ENCODE measurements at places on chromosomes 5 and 9. TPM values are rescaled to one million over a fixed set of nuclear protein-coding genes. Genes with fewer than 3 reads are reported as not detected.

PCDHA7 gene
- total RNA-seq: not detected

CCDC192 gene
- not detected for total RNA-seq

OR1L6 gene
- not detected for total RNA-seq

GRCh38 chr9:35728041-35728971, 3.7 kb downstream of the TLN1 start:
- H3K36me3 ChIP-seq: peaks cover 22% of the 10 kb centered on the region
- DNase-seq: peak; percentile 93
- peak overlapping the region; percentile 89 for H3K27ac ChIP-seq
- peaks cover 37% of the 10 kb centered on the region for H3K4me1 ChIP-seq
- H3K4me3 ChIP-seq: peak overlapping the region; percentile 96
- no peaks in the 10 kb centered on the region for H3K27me3 ChIP-seq

DNA sequence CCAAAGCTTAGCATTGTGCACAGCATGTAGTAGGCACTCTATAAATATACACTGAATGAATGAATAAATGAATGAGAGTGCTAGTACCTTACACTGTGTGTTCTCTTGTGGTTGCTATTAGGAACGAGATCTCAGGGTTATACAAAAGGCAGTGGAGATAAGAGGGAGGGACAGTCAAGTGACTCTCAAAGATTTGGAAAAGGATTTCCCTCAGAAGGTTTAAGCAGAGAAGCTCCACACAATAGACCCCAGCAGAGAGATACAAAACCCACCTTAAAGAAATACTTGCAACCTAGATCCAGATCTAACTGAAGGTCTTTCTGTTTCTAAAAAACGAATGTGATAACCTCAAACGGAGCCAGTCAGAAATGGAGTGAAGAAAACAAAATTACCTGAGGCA, 11.8 kb upstream of the EFNA5 start:
- no peaks in the 10 kb centered on the region for H3K36me3 ChIP-seq
- H3K27me3 ChIP-seq: no peaks in the 10 kb centered on the region
- no peaks in the 10 kb centered on the region for H3K4me1 ChIP-seq
- no peak for DNase-seq
- no peak overlapping the region for H3K4me3 ChIP-seq
- H3K27ac ChIP-seq: no peak overlapping the region

DNA sequence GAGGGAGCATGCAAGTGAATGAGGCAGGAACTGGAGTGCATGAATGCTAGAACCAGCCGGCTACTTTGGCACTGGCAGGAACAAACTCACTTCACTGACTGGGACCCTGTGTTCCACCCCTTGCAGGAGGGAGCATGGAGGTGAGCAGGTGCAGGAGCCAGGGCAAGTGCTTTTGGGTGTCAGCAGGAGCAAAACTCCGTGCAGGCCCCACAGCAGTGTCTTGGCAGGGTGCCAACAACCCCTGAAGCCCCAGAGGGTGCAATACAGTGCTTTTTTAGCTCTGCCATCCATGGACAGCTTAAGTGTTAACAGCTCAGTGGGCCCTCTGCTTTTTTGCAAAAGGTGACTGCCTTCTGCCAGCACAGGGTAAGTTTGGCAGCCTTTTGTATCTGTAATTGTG, 245.8 kb upstream of the PCSK5 start:
- no peaks in the 10 kb centered on the region for H3K27me3 ChIP-seq
- no peak for DNase-seq
- no peaks in the 10 kb centered on the region for H3K36me3 ChIP-seq
- H3K4me3 ChIP-seq: no peak overlapping the region

DNA sequence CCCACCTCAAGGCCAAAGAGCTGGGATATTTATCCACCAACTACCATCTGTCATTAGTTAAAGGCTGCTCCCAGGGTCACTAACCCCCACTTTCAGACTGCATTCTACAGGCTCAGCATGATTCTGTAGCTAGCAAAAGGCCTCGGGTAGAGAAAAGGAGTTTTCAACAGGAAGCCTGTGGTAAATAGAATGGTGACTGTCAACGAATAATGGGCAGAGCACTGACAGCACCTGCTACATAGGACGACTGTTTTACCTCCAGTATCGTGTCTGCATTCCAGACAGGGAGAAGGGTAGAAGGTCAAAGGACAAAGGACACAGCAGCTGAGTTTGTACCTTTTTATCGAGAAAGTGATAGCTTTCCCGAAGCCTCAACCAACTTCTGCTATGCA, 20.3 kb downstream of the MFAP3 start:
- no peak overlapping the region for H3K27ac ChIP-seq
- no peaks in the 10 kb centered on the region for H3K27me3 ChIP-seq
- H3K36me3 ChIP-seq: no peaks in the 10 kb centered on the region
- no peak for DNase-seq
- H3K4me1 ChIP-seq: no peaks in the 10 kb centered on the region
- H3K4me3 ChIP-seq: no peak overlapping the region

Data from GM23248 (cell line).